ENCODE measurements at places on chromosomes 1 and 21. TPM values are rescaled to one million over a fixed set of nuclear protein-coding genes. Genes with fewer than 3 reads are reported as not detected.

The TMEM52 gene
- total RNA-seq, result 1.9 TPM

DNA sequence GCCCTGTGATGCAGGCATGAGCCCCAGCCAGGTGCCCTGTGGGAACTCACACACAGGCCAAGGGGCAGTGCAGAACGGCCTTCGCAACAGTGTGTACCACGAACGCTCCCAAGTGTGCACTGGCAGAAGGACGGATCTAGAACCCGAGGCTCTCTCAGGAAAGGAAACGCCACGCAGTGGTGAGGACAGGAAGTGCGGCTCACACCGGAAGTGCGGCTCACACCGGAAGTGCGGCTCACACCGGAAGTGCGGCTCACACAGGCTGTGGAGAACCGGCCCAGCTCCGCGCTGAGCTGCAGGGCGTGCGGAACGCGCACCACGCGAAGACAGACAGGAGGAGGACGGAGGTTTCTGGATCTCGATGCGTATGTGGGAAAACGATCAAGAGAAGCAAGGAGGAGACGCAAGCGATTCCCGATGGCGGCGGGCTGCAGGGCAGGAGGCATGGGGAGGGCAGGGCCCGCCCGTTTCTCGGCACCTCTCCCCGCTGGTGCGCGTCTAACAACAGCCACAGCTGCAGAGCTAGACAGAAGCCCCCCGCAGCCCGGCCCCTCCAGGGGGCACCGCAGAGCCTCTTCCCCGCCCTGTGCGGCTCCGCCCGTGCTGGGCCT is 35.9 kb upstream of the TMEM52 start:
- no peak overlapping the region for H3K4me3 ChIP-seq
- peaks cover 2% of the 10 kb centered on the region for H3K4me1 ChIP-seq
- no peaks in the 10 kb centered on the region for H3K36me3 ChIP-seq
- DNase-seq, result no peak
- H3K27me3 ChIP-seq, result no peaks in the 10 kb centered on the region

The COPA gene
- total RNA-seq, result 107 TPM

GRCh38 chr1:32886004-32886827 is at the start of gene HPCA:
HPCA (plus strand) TSS chr1:32886491; CDS start chr1:32888899, 2,408 bp downstream.
- peak; percentile 60 for DNase-seq
- peaks cover 61% of the 10 kb centered on the region for H3K27me3 ChIP-seq
- no peak within 1 kb of the TSS for H3K4me3 ChIP-seq
- peaks cover 18% of the 10 kb centered on the region for H3K4me1 ChIP-seq
- H3K27ac ChIP-seq, result no peak within 1 kb of the TSS

The SH3D21 gene
- total RNA-seq, result 1.6 TPM

GRCh38 chr21:38012672-38013071 is 96.4 kb upstream of the KCNJ6 start:
- H3K27ac ChIP-seq, result no peak overlapping the region
- H3K27me3 ChIP-seq, result no peaks in the 10 kb centered on the region
- DNase-seq, result no peak
- H3K4me3 ChIP-seq, result no peak overlapping the region
- no peaks in the 10 kb centered on the region for H3K4me1 ChIP-seq

The PRMT2 gene
- 70.1 TPM for total RNA-seq

The TPTE gene
- not detected for total RNA-seq

The GUCA2A gene
- not detected for total RNA-seq

- no peaks in the 10 kb centered on the region for H3K36me3 ChIP-seq
- no peaks in the 10 kb centered on the region for H3K4me1 ChIP-seq
- no peak overlapping the region for H3K4me3 ChIP-seq
- no peak overlapping the region for H3K27ac ChIP-seq
These were observed 1222.1 kb upstream of the NCAM2 start for GRCh38 chr21:19776076-19776475.

- DNase-seq, result no peak
- H3K4me1 ChIP-seq, result no peaks in the 10 kb centered on the region
- H3K4me3 ChIP-seq, result no peak overlapping the region
- H3K27ac ChIP-seq, result no peak overlapping the region
- H3K36me3 ChIP-seq, result peaks cover 100% of the 10 kb centered on the region
These were observed 127.2 kb downstream of the MACF1 start for GRCh38 chr1:39331647-39332046.

The POGK gene
- 13.8 TPM for total RNA-seq

The PADI1 gene
- not detected for total RNA-seq

- DNase-seq, result no peak
- no peaks in the 10 kb centered on the region for H3K27me3 ChIP-seq
These were observed 22.2 kb upstream of the ECE1 start for GRCh38 chr1:21312407-21312992.

The VANGL2 gene
- total RNA-seq, result 2.0 TPM

- DNase-seq, result no peak
- H3K36me3 ChIP-seq, result no peaks in the 10 kb centered on the region
- no peak overlapping the region for H3K4me3 ChIP-seq
- no peaks in the 10 kb centered on the region for H3K27me3 ChIP-seq
- no peaks in the 10 kb centered on the region for H3K4me1 ChIP-seq
These were observed 117.8 kb upstream of the COL6A1 start for GRCh38 chr21:45863751-45864150.

- H3K27ac ChIP-seq, result peak overlapping the region; percentile 94
- peaks cover 32% of the 10 kb centered on the region for H3K4me1 ChIP-seq
- DNase-seq, result no peak
- peak overlapping the region; percentile 84 for H3K4me3 ChIP-seq
These were observed 684 bp upstream of the MRPL20 start for GRCh38 chr1:1407636-1408318.

The OR2T33 gene
- not detected for total RNA-seq

DNA sequence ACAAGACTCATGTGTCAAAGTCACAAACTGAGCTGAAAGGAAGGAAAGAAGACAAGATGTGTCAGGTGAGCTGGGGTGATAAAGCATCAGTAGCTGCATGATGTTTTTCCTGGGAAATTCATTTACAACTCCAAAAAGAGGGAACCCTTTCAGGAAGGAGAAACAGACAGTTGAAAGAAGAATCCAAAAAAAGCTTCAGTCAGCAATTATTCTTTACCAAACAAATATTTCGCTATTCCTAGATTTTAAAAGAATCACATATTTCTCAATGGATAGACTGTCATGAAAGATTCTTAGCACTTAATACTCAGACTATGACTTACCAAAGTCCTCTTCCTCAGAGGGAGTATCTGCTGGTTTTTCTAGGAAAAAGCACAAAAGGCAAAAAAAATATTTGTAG is 214.7 kb downstream of the SLC44A5 start:
- H3K27ac ChIP-seq, result no peak overlapping the region
- H3K4me1 ChIP-seq, result no peaks in the 10 kb centered on the region
- no peak overlapping the region for H3K4me3 ChIP-seq
- H3K36me3 ChIP-seq, result no peaks in the 10 kb centered on the region

- no peak overlapping the region for H3K27ac ChIP-seq
- H3K4me3 ChIP-seq, result no peak overlapping the region
- no peaks in the 10 kb centered on the region for H3K27me3 ChIP-seq
- DNase-seq, result no peak
These were observed 127.9 kb downstream of the CLIC6 start for GRCh38 chr21:34796518-34797200.

The TRIM67 gene
- 0.09 TPM for total RNA-seq

DNA sequence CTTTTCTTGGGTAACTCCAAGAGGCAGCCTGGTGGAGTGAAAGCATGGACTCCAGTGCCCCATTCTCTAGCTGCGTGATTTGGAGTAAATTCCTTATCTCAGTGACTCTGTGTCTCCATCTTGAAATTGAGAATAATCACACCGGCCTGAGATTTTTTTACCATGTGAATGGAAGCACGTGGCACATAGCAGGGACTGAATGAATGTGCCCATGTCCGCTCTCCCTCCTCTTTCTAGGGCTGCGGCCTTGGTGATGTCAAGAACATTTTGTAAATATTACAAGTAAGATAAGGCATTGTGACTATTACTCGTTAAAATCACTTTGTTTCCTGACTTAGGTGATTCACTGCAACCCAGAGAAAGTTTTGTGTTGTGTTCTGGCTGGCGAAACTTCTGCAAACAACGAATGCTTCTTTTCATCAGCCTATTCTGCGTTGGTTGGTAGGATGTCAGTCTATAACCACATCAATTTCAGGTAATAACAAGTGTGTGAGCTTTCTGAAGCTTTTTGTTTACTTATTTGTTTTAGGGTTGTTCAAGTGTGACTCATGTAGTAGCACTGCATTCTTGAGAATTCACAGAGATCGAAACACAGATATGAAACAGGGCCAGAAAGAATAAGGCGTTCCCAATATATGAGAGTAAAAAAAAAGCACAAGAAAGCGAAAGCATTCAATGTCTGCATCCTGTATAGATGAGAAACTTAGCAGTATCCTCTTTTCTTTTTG is 135.7 kb upstream of the SLC45A1 start:
- no peaks in the 10 kb centered on the region for H3K27me3 ChIP-seq
- H3K27ac ChIP-seq, result peak overlapping the region; percentile 30
- DNase-seq, result no peak
- H3K4me1 ChIP-seq, result peaks cover 5% of the 10 kb centered on the region

The ARHGEF19 gene
- 0.63 TPM for total RNA-seq

The ZBTB8A gene
- 3.2 TPM for total RNA-seq

DNA sequence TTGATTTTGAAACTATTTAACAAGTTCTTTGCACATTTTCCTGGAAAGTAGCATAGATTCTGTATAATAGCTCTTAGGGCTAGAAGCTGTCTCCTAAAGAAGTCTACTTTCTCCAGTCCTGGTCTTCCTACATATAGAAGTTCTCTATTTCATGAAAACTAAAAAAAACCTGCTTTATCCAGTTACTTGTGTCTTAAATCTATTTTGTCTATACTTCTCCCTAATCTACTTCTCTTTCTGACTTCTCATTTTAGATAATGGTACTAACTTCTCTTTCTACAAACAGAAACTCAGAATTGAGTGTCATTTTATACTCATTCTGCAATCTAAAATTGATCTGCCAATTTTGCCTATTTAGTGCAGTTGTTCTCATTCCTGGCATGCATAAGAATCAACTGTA is 28.7 kb downstream of the PDE4B start:
- DNase-seq, result no peak
- H3K27ac ChIP-seq, result no peak overlapping the region

The GPR25 gene
- not detected for total RNA-seq

DNA sequence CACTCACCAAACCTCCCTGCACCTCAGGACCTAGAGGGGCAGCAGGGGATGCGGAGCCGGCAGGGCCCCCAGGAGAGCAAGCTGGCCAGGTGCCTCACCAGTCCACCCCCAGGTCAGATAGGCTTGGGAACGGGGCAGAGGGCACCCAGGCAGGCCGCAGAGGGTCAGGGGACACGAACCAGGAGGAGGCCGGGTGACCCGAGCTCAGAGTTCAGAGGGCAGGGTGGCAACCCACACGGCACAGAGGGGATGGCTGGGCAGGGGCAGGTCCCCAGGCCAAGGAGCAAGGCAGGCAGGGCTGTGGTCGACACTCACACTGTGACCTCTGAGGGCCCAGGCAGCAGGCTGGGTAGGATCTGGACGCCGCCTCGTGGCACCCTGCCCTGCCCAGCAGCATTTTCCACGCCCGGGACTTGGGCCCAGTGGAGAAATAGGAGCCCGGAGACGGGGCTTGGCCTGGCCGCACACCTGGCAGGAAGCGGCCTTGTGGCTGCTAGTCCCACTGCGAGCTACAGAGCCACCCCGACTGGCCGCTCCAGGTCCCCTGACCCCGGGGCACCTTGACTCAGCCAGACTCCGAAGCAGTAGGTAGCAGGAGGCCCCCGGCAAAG is 5.3 kb downstream of the DVL1 start:
- H3K36me3 ChIP-seq, result peaks cover 22% of the 10 kb centered on the region
- H3K4me1 ChIP-seq, result peaks cover 32% of the 10 kb centered on the region
- no peak overlapping the region for H3K27ac ChIP-seq

GRCh38 chr1:212007886-212008285 is 27.5 kb downstream of the INTS7 start:
- no peak for DNase-seq
- no peaks in the 10 kb centered on the region for H3K4me1 ChIP-seq
- H3K4me3 ChIP-seq, result no peak overlapping the region
- no peak overlapping the region for H3K27ac ChIP-seq
- H3K27me3 ChIP-seq, result no peaks in the 10 kb centered on the region

The PALMD gene
- total RNA-seq, result 114 TPM

GRCh38 chr21:32806810-32807386 is 35.3 kb upstream of the PAXBP1 start:
- no peaks in the 10 kb centered on the region for H3K4me1 ChIP-seq
- no peaks in the 10 kb centered on the region for H3K27me3 ChIP-seq
- H3K27ac ChIP-seq, result no peak overlapping the region
- no peak for DNase-seq
- no peaks in the 10 kb centered on the region for H3K36me3 ChIP-seq

GRCh38 chr1:159960721-159961381 is 6.8 kb upstream of the SLAMF9 start:
- no peak overlapping the region for H3K4me3 ChIP-seq
- no peak overlapping the region for H3K27ac ChIP-seq
- H3K36me3 ChIP-seq, result no peaks in the 10 kb centered on the region
- peak; percentile 35 for DNase-seq

The LCE1E gene
- total RNA-seq, result not detected

- H3K27ac ChIP-seq, result no peak overlapping the region
- H3K4me1 ChIP-seq, result no peaks in the 10 kb centered on the region
- DNase-seq, result no peak
- no peak overlapping the region for H3K4me3 ChIP-seq
- no peaks in the 10 kb centered on the region for H3K27me3 ChIP-seq
These were observed 19.7 kb downstream of the BRINP2 start for GRCh38 chr1:177190308-177190970.

DNA sequence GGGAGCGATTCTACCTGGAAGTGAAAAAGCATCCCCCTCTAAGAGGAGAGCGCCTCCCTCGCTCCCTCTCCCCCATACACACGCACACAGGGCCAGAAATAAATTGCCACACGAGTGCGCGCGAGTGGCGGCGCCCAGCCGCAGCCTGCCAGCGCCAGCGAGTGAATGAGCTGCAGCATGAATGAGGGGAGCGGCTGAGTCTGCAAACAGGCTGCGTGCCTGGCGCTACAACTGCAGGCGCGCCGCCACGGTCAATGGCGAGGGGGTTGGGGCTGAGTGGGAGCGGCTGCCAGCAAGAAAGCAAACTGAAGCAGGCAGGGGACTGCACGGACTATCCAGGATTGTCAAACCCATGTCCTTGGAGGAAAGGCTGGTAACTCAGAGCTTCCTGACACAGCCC is 2.2 kb downstream of the CAMK1G start:
- H3K27me3 ChIP-seq, result peaks cover 46% of the 10 kb centered on the region
- peaks cover 14% of the 10 kb centered on the region for H3K4me1 ChIP-seq
- DNase-seq, result peak; percentile 70
- no peak overlapping the region for H3K4me3 ChIP-seq
- no peaks in the 10 kb centered on the region for H3K36me3 ChIP-seq

The LCE3E gene
- not detected for total RNA-seq

GRCh38 chr1:20348326-20348915 is 57.7 kb downstream of the VWA5B1 start:
- H3K36me3 ChIP-seq, result no peaks in the 10 kb centered on the region
- H3K4me3 ChIP-seq, result no peak overlapping the region
- H3K27me3 ChIP-seq, result no peaks in the 10 kb centered on the region
- no peak for DNase-seq
- no peak overlapping the region for H3K27ac ChIP-seq

The LRRC8B gene
- 4.0 TPM for total RNA-seq

The LPAR3 gene
- 11.2 TPM for total RNA-seq

GRCh38 chr1:13697738-13698137 is 2.2 kb upstream of the PRDM2 start:
- H3K27me3 ChIP-seq, result peaks cover 19% of the 10 kb centered on the region
- H3K4me1 ChIP-seq, result peaks cover 19% of the 10 kb centered on the region
- H3K27ac ChIP-seq, result no peak overlapping the region
- no peak overlapping the region for H3K4me3 ChIP-seq
- no peaks in the 10 kb centered on the region for H3K36me3 ChIP-seq

All from heart right ventricle (tissue), 16 donors.